ENCODE measurements at places on chromosomes 16 and 17. TPM values are rescaled to one million over a fixed set of nuclear protein-coding genes. Genes with fewer than 3 reads are reported as not detected.

KRT28 gene
- polyA plus RNA-seq = not detected

WNT9B gene
- polyA plus RNA-seq = not detected

HOXB3 gene
- 2.4 TPM for polyA plus RNA-seq

NHERF1 gene
- polyA plus RNA-seq = 9.4 TPM

DNASE1L2 gene
- polyA plus RNA-seq = 0.89 TPM

- DNase-seq = no peak
These were observed 39.9 kb downstream of the CENPV start for GRCh38 chr17:16313139-16314090.

- DNase-seq = no peak
These were observed 13.9 kb downstream of the KIFC3 start for GRCh38 chr16:57788252-57788841.

GRCh38 chr17:29524692-29525091 lies 42.1 kb downstream of the ABHD15 start:
- no peak for DNase-seq

DNA sequence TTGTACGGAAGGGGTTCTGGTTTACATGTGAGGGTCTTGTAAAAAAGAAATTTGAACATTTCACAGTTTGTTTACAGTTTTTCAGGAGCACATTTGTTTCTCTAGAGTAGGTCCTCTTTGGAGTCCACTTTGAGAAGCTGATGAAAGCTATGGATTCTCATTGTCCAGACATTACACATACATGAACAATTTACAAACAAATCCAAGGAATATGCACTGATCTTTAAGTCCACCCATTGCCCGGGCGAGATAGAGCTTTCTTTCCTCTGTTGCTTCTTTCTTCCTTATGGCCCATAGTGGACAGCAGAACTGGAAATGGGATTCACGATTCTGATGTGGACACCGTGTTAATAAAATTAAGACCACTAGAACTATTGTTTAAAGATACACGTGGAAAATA lies 1.9 kb downstream of the DCAF7 start:
- peak; percentile 50 for DNase-seq

DNA sequence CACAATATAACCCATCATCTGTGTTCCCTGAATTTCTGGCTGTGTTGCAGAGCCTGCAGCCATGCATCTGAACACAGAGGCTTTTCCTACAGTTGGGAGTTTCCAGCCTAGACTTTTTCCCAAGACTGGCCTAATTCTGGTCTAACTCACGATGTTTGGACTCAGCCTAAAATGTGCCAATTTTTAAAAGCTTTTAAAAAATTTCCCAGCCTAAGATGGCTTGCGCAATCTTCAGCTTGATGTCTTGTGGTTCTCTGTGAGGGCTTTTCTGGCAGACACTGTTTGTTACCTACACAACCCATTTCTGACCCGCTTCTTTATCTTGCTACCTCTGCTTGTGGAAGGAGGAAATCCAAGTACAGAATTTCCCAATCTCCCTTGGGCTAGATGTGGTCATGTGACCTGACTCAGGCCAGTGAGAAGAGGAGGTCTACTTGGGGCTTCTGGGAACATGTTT lies 72.7 kb upstream of the GAS7 start:
- peak; percentile 82 for DNase-seq

Data from GM23248 (cell line).